ENCODE measurements at places on chromosomes 6 and 20.

DNA sequence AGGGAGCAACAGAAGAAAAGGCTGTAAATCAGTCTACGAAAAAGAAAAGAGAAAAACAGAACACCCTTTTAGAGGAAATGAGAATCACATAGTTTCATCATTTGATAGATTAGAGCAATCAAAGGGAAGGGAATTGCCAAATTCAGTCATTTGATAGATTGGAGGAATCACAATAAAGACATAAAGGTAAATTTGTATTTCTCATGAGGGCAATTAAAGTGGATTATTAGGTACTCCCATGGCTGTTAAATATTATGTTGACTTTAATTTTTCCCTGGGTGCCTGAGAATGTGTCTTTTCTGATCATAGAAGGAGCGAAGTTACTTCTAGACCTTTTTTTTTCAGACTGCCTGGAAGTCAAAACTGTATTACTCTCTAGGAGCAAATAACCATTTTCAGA lies 1145.7 kb downstream of the EPHA7 start:
- DNase-seq = no peak
- no peak overlapping the region for H3K4me3 ChIP-seq
- H3K4me1 ChIP-seq = no peaks in the 10 kb centered on the region

- H3K27ac ChIP-seq = peak overlapping the region; percentile 39
- no peak for DNase-seq
- H3K4me3 ChIP-seq = no peak overlapping the region
- H3K27me3 ChIP-seq = no peaks in the 10 kb centered on the region
- peaks cover 44% of the 10 kb centered on the region for H3K4me1 ChIP-seq
Measured at GRCh38 chr6:17957904-17958620, 29.4 kb downstream of the KIF13A start.

- no peak overlapping the region for H3K4me3 ChIP-seq
- H3K27ac ChIP-seq = no peak overlapping the region
- no peaks in the 10 kb centered on the region for H3K36me3 ChIP-seq
- no peak for DNase-seq
- no peaks in the 10 kb centered on the region for H3K4me1 ChIP-seq
Measured at GRCh38 chr6:90146024-90146423, 150.6 kb downstream of the BACH2 start.

DNA sequence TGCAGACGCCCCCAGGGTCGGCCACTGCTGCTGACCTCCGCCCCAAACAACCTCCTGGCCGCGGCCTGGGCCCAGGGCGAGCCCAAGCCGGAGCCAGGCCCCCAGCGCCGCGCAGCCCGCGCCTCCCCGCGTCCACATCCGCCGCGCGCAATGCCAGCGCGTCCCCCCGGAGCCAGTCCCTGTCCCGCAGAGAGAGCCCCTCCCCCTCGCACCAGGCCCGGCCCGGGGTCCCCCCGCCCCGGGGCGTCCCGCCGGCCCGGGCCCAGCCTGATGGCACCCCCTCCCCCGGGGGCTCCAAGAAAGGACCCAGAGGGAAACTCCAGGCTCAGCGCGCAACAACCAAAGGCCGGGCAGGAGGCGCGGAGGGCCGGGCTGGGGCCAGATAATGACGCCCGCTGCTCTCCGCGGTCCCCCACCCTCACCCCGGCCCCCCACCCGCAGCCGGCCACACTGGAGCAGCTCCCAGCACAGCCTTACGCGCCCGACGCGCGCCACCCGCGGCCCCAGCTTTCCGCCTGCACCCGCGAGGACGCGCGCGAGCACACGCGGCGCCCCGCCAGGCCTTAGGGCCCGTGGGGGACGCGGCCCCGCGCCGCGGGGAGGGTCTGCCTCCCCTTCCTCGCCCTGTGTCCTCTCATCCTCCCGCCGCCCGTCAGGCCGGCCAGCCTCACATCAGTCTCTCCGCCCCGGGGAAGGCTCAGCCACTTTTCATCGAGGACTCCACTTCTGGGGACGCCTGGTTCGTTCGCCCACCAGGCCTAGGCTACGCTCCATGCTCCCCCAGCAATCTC lies 12.9 kb upstream of the SLC22A7 start:
- no peak overlapping the region for H3K27ac ChIP-seq
- no peaks in the 10 kb centered on the region for H3K36me3 ChIP-seq
- no peaks in the 10 kb centered on the region for H3K27me3 ChIP-seq
- no peak for DNase-seq

- H3K27ac ChIP-seq = no peak overlapping the region
- no peaks in the 10 kb centered on the region for H3K36me3 ChIP-seq
- no peaks in the 10 kb centered on the region for H3K27me3 ChIP-seq
- peaks cover 71% of the 10 kb centered on the region for H3K4me1 ChIP-seq
- no peak for DNase-seq
- H3K4me3 ChIP-seq = no peak overlapping the region
Measured at GRCh38 chr6:156820089-156820798, 43.1 kb downstream of the ARID1B start.

GRCh38 chr6:111626441-111626840 lies 20.8 kb upstream of the TRAF3IP2 start:
- H3K4me3 ChIP-seq = peak overlapping the region; percentile 65
- H3K27me3 ChIP-seq = no peaks in the 10 kb centered on the region
- peaks cover 40% of the 10 kb centered on the region for H3K4me1 ChIP-seq

GRCh38 chr6:44497807-44498206 lies 110.3 kb downstream of the CDC5L start:
- H3K27ac ChIP-seq = no peak overlapping the region
- no peak overlapping the region for H3K4me3 ChIP-seq
- H3K36me3 ChIP-seq = no peaks in the 10 kb centered on the region
- DNase-seq = no peak

DNA sequence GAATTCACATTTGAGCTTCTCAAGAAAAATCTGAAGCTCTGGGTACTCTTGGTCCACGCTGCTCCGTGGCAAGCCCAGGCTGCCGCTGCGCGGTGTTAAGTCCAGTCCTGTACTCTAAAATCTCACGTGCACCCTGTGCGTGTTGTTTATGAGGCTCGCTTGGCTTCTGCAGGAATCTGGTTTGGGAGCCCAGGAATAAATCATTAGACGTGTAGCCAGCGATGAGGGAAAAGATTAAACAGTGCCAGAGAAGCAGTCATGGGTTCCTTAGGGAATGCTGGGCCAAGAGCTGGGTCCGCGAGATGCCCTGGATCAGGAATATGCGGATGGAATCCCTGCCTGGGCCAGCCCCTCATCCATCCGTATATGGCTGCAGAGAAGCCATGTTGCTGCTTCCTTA lies 87.3 kb downstream of the KCNB1 start:
- peaks cover 6% of the 10 kb centered on the region for H3K4me1 ChIP-seq
- H3K4me3 ChIP-seq = peak overlapping the region; percentile 6
- DNase-seq = peak; percentile 59
- H3K27me3 ChIP-seq = no peaks in the 10 kb centered on the region

- no peaks in the 10 kb centered on the region for H3K27me3 ChIP-seq
- peak overlapping the region; percentile 97 for H3K27ac ChIP-seq
- H3K4me1 ChIP-seq = peaks cover 29% of the 10 kb centered on the region
- peaks cover 10% of the 10 kb centered on the region for H3K36me3 ChIP-seq
- no peak for DNase-seq
Measured at GRCh38 chr6:35686436-35686835, 2.3 kb downstream of the FKBP5 start.

- H3K36me3 ChIP-seq = no peaks in the 10 kb centered on the region
- no peaks in the 10 kb centered on the region for H3K27me3 ChIP-seq
- no peaks in the 10 kb centered on the region for H3K4me1 ChIP-seq
- DNase-seq = no peak
- H3K4me3 ChIP-seq = no peak overlapping the region
Measured at GRCh38 chr6:45844986-45845385, 170.7 kb downstream of the CLIC5 start.

DNA sequence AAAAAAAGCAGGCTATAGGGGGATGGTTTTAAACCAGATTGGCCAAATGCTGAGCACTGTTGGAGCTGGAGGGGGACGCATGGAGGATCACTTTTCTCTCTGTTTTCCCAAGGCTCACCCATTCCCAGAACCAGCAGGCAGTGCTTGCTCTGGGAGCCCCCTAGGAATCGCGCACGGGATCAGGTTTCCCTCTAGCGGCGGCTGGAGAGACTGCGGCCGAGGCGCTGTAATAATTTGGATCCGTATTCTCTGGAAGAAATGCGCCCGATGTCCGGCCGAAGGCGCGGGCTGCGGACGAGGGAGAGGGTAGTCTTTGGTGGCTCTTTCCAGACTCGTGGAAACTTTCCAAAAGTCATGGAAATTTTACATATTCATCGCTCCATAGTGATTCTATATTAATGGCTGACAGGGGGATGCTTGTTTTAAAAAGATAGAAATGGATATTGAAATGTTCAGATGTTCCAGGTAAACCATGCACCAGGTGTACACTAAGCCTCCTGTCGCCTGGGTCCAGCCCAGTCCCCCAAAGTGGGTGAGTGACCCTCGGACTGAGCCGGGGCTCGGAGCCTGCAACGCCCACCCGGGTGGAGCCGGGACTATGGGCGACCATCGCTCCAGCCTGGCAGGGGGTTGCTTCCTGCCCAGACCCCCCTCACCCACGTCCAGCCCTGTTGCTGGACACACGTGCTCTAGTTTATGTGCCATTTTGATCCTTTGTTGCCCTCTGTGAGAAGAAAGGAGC lies 78.7 kb upstream of the PHACTR3 start:
- H3K4me3 ChIP-seq = no peak overlapping the region
- H3K27me3 ChIP-seq = no peaks in the 10 kb centered on the region
- no peaks in the 10 kb centered on the region for H3K36me3 ChIP-seq
- no peak for DNase-seq
- no peaks in the 10 kb centered on the region for H3K4me1 ChIP-seq
- H3K27ac ChIP-seq = no peak overlapping the region

- no peak overlapping the region for H3K4me3 ChIP-seq
- no peaks in the 10 kb centered on the region for H3K36me3 ChIP-seq
- no peak overlapping the region for H3K27ac ChIP-seq
- peaks cover 25% of the 10 kb centered on the region for H3K4me1 ChIP-seq
- no peak for DNase-seq
- no peaks in the 10 kb centered on the region for H3K27me3 ChIP-seq
Measured at GRCh38 chr6:2977799-2978590, 6.6 kb upstream of the SERPINB6 start.

DNA sequence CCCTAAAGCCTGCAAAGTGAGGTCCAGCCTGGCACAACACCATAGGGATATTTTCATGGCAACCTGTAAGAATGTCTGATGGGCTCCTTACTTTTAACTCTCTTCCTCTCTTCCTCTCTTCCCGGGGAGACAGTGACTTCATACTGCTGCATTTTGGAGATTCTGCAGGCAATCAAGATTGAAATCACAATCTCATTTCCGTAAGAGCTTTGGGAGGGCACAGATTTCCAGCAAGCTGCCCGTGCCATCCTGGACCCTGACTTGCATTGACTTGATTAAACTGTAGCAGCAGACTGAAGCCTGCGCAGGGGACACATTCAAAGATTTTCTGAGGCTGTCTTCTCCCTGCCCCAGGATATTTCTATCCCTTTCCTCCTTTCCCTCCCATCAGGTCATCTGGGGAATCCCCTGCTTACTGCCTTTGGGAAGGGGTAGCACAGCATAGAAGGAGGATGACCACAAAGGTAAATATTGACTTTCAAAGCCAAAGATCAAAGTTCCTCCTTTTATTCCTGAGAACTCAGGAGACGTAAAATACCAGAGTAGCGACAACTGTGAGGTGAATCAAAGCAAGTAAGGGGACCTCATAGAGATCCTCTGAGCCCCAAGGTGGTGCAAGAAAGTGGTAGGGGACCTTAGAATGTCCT lies 504.0 kb upstream of the ARID1B start:
- H3K27me3 ChIP-seq = no peaks in the 10 kb centered on the region
- no peak overlapping the region for H3K4me3 ChIP-seq
- H3K36me3 ChIP-seq = no peaks in the 10 kb centered on the region
- H3K4me1 ChIP-seq = no peaks in the 10 kb centered on the region
- DNase-seq = no peak

- no peak for DNase-seq
- no peaks in the 10 kb centered on the region for H3K36me3 ChIP-seq
- no peaks in the 10 kb centered on the region for H3K27me3 ChIP-seq
- no peak overlapping the region for H3K27ac ChIP-seq
- no peak overlapping the region for H3K4me3 ChIP-seq
Measured at GRCh38 chr6:11845664-11846577, 67.3 kb upstream of the ADTRP start.

DNA sequence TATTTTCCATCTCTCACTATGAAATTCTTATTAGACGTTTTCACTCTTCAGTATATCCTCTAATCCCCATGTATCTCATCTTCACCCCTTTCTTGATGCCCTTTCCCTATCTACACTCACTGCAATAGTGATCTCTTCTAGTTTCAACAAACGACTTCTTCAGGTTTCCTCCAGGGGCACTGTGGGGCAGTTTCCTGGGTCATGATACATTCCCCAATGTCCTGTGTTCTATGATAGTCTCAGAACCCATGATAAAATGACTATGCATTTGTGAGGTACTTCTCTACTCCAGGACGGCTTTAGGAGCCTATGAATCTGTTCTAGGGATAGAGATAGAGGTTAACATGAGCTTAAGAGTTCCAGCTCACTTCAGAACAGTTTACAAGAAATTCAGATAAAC lies 183.3 kb downstream of the FOXC1 start:
- H3K4me1 ChIP-seq = peaks cover 5% of the 10 kb centered on the region
- no peak overlapping the region for H3K4me3 ChIP-seq
- no peak overlapping the region for H3K27ac ChIP-seq
- H3K36me3 ChIP-seq = no peaks in the 10 kb centered on the region
- no peak for DNase-seq

- no peak overlapping the region for H3K4me3 ChIP-seq
- no peaks in the 10 kb centered on the region for H3K36me3 ChIP-seq
- DNase-seq = no peak
- H3K27me3 ChIP-seq = no peaks in the 10 kb centered on the region
Measured at GRCh38 chr6:19905584-19905983, 68.4 kb downstream of the ID4 start.

- no peak overlapping the region for H3K27ac ChIP-seq
- H3K36me3 ChIP-seq = no peaks in the 10 kb centered on the region
- H3K4me1 ChIP-seq = peaks cover 8% of the 10 kb centered on the region
Measured at GRCh38 chr6:106084106-106084988, 1.8 kb upstream of the PRDM1 start.

GRCh38 chr20:39829661-39830060 lies 859.4 kb downstream of the MAFB start:
- no peaks in the 10 kb centered on the region for H3K27me3 ChIP-seq
- H3K4me1 ChIP-seq = peaks cover 3% of the 10 kb centered on the region
- DNase-seq = no peak
- no peaks in the 10 kb centered on the region for H3K36me3 ChIP-seq

- H3K4me1 ChIP-seq = no peaks in the 10 kb centered on the region
- H3K4me3 ChIP-seq = no peak overlapping the region
- no peaks in the 10 kb centered on the region for H3K27me3 ChIP-seq
- no peak for DNase-seq
- no peak overlapping the region for H3K27ac ChIP-seq
- H3K36me3 ChIP-seq = no peaks in the 10 kb centered on the region
Measured at GRCh38 chr6:42520786-42521607, 42.8 kb upstream of the UBR2 start.

GRCh38 chr6:123879749-123880148 lies 76.1 kb downstream of the NKAIN2 start:
- H3K4me3 ChIP-seq = no peak overlapping the region
- no peaks in the 10 kb centered on the region for H3K4me1 ChIP-seq
- H3K27ac ChIP-seq = no peak overlapping the region
- no peaks in the 10 kb centered on the region for H3K36me3 ChIP-seq
- DNase-seq = no peak
- H3K27me3 ChIP-seq = no peaks in the 10 kb centered on the region

GRCh38 chr20:53208110-53208832 lies 236.1 kb downstream of the TSHZ2 start:
- H3K27me3 ChIP-seq = no peaks in the 10 kb centered on the region
- H3K4me1 ChIP-seq = no peaks in the 10 kb centered on the region
- no peaks in the 10 kb centered on the region for H3K36me3 ChIP-seq
- no peak overlapping the region for H3K27ac ChIP-seq

GRCh38 chr20:13857961-13858360 lies 73.1 kb downstream of the NDUFAF5 start:
- H3K4me1 ChIP-seq = peaks cover 5% of the 10 kb centered on the region
- no peak for DNase-seq
- H3K27me3 ChIP-seq = no peaks in the 10 kb centered on the region
- no peak overlapping the region for H3K4me3 ChIP-seq
- H3K36me3 ChIP-seq = no peaks in the 10 kb centered on the region

All from thoracic aorta (tissue), 2 donors.